ENCODE measurements at places on chromosomes 16 and 17. TPM values are rescaled to one million over a fixed set of nuclear protein-coding genes. Genes with fewer than 3 reads are reported as not detected.

Gene MFAP4
- 120 TPM for polyA plus RNA-seq

Gene CCL23
- polyA plus RNA-seq = not detected

Gene CSH1
- polyA plus RNA-seq = not detected

Gene SLC47A1
- 3.5 TPM for polyA plus RNA-seq

Gene MYH8
- polyA plus RNA-seq = not detected

Gene SYT17
- 0.39 TPM for polyA plus RNA-seq

Gene TLCD3B
- polyA plus RNA-seq = 3.8 TPM

Gene LPO
- 0.02 TPM for polyA plus RNA-seq

Gene MT4
- polyA plus RNA-seq = not detected

Gene IFI35
- polyA plus RNA-seq = 15.7 TPM

Gene RILP
- polyA plus RNA-seq = 4.5 TPM

Gene RPRML
- not detected for polyA plus RNA-seq

Gene PYDC1
- not detected for polyA plus RNA-seq

Gene CPNE7
- polyA plus RNA-seq = 3.9 TPM
